ENCODE measurements at places on chromosomes 3 and 15.

GRCh38 chr15:99100245-99101173, 4.4 kb upstream of the SYNM start:
- DNase-seq = peak; percentile 82

- DNase-seq = no peak
These were observed 52.7 kb downstream of the RBMS3 start for GRCh38 chr3:29333576-29333975.

- DNase-seq = peak; percentile 75
These were observed 67.2 kb downstream of the EFHB start for GRCh38 chr3:19866751-19867347.

- peak; percentile 13 for DNase-seq
These were observed 50.3 kb downstream of the MED12L start for GRCh38 chr3:151135541-151136337.

- peak; percentile 39 for DNase-seq
These were observed 114.6 kb downstream of the CYP19A1 start for GRCh38 chr15:51223771-51224229.

DNA sequence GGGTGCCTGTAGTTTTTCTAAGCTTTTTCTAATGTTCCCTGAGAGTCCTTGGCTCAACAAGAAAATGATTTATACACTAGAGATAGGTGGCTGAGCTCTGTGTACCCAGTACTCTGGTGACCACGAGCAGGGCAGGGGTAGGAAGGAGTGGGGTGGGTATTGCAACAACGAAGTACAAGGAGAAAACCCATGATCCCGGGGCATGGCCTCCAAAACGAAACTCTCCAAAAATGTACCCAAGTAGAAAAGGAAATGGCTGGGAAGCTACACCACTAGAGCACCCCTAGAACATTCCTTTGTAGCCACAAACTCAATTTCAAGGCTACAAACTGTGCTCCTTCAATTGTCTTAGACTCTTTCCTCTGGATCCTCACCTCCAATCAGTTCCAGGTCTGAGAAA, 138.9 kb downstream of the DUT start:
- no peak for DNase-seq
